ENCODE measurements at places on chromosomes 4 and X.

GRCh38 chr4:57631147-57631546, 521.0 kb upstream of the IGFBP7 start:
- no peak for DNase-seq

- no peak for DNase-seq
Observed at GRCh38 chrX:74536832-74537371, 77.5 kb downstream of the RLIM start.

DNA sequence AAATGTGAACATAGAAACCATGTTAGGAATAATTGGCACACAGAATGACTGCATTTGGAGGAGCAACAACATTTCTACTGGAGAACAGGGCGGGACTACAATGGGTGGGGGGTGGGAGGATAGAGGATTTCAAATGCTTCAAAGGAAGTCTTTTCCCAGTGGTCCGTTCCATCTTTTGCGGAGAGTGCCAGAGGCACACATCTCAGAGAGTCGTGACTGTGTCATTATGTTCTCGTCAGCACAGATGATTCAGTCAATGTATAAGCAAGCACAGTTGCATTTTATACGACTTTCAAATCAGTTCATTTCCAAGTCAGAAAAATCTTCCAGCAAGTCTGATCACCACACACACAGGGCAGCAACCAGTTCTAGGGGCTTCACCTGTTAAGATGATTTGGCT, 22.7 kb upstream of the GPR50 start:
- DNase-seq = no peak

- no peak for DNase-seq
Observed at GRCh38 chr4:82235346-82235745, 138.4 kb downstream of the HNRNPD start.

GRCh38 chr4:159279084-159279483, 176.2 kb downstream of the RAPGEF2 start:
- DNase-seq = no peak

DNA sequence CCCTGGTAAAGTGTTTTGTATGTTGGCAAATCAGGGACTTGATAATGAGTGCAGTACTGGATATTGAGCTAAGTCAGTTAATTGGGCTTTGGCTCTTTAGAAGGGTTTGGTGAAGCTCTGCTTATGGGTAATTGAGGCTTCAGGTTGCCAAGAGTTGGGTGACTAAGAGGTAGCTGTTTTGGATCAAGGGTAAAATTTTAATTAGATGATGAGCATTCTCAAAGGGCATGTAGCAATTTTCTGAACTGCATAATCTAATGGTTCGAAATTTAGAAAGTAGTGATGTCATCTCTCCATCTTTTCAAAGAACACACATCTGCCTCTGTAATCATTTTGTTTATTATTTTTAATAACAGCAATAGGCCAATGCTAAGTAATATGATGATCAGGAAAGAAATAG, 5.5 kb upstream of the TRIM2 start:
- DNase-seq = no peak

GRCh38 chr4:61239250-61239649, 39.1 kb downstream of the ADGRL3 start:
- DNase-seq = no peak

- DNase-seq = no peak
Observed at GRCh38 chr4:119526786-119527550, 101.6 kb downstream of the PDE5A start.

DNA sequence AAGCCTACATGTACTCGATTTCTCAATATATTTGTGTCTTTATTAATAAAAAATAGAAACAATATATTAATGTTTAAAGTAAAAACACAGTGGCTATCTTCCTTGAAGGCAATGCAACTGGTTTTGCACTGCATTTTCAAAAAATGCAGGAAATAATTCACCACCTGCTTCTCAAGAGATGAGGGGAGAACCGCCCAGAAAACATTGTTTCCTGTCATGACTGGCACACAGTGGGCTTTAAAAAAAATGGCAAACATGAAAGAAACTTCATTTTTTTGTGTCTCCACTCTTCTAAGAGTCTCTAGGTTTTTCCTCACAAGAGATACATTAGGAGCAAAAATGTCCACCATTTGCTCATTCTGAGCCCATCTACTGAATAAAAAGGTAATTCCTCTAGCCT, 50.8 kb upstream of the C4orf50 start:
- DNase-seq = no peak

- no peak for DNase-seq
Observed at GRCh38 chr4:14196131-14196530, 568.6 kb upstream of the BOD1L1 start.

- DNase-seq = no peak
Observed at GRCh38 chr4:33998291-33998690, 2246.0 kb downstream of the ARAP2 start.

DNA sequence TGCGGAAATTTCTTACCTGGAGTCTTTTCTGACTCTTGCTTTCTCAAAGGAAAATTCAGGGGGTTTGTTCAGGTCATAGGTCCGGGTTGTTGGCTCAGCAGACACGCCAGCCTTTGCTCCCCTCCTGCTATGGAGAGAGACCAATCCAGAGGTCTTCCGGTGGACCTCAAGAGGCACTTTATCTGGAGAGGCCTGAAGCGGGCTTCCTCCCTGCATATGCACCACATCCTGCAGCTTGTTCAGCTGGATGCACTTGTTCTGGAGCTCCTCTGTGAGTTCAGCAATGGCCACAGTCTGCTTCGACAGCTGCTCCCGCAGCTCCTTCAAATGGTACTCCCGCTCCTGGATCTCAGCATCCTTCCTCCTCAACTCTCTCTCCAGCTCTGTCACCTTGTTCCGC, 10.5 kb downstream of the PRKG2 start:
- no peak for DNase-seq

DNA sequence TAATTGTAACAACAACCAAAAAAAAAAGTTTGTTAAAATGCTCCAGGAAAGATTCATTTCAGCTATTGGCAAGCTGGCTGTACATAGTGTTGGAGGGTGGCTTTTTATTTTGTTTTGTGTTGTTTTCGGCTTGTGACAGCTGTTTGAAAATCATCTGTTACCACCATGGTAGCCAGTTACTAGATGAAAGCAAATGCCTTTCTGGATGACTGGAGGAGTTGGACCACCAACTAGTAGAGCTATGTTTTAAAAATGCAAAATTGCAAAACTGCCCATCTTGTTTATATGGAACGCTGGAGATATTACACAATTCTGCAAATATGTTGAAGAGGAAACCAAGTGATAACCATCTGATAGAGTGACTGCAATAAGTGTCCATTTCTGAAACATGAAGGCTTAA, 53.2 kb upstream of the TNIP3 start:
- DNase-seq = no peak

DNA sequence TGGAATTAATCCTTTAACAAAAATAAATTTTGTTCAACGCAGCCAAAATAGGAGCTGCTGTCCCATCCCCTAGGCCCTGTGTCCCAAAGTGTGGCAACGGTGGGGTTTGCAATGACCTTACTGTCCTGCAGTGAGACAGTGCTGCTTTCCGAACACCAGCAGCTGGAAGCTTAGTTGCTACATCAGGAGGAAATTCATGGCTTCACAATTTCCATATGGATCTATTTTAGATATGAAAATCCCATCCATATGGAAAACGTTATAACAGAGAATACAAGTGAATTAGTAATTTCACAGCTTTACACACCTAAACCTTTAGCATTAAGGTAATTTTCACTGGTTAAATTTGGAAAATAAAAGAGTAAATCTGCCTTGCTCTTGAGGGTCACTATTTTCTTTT, 396.3 kb upstream of the TENM3 start:
- DNase-seq = no peak

DNA sequence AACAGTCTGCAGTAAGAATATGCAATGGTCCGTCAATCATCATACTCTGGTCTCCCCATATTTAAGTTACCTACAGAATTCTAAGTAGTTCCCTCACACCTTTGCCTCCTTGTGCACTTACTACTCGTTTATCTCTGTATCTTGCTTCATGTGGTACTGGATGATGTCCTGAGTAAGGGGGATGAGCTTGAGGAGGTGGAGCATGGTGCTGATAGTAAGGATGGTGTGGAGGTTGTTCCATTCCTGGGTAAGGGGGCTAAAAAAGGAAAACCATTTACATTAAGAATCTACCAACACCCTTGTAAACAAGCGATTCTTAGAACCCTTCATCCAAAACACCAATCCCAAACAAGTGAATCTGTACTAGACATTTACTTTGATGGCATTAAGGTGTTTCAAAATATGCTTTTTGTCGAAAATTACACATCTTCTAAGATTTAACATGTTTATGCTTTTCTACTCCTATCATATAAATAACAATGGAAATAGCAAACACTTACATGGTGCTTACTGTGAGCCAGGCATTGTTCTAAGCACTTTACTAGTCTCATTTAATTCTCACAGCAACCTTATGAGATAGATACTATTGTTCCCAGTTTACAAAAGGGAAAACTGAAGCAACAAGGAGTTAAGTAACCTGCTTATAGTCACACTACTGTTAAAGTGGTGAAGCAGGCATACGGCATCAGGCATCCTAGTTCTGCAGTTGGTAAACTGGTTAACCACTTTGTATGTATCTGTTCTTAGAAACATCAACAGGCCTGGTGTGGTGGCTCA, 33.5 kb downstream of the YTHDC1 start:
- no peak for DNase-seq

- DNase-seq = no peak
Observed at GRCh38 chr4:134201216-134202161, at the start of gene PABPC4L. PABPC4L (minus strand) TSS chr4:134201789; CDS start chr4:134201019, 770 bp downstream.

DNA sequence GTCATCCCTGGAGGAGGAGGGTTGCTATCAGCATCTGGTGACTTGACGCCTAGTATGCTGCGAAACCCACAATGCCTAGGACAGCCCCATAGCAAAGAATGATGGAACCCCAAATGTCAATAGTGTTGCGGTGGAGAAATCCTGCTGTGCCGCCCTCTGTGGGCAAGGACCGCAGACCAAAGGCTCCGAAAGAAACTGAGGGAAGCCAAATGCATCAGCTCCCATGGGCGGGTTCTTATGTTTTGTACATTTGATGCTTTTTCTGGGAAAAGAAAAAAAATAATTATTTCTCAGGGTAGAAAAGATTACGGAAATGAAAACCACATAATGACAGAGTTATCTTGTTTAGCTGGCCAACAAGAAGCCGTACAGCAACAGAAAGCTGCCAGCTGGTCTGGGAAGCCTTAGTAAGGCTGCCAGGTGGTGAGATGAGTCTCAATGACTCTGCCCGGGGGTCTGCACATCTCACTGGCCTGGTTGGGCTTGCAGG, 95.0 kb upstream of the TBL1X start:
- peak; percentile 12 for DNase-seq

DNA sequence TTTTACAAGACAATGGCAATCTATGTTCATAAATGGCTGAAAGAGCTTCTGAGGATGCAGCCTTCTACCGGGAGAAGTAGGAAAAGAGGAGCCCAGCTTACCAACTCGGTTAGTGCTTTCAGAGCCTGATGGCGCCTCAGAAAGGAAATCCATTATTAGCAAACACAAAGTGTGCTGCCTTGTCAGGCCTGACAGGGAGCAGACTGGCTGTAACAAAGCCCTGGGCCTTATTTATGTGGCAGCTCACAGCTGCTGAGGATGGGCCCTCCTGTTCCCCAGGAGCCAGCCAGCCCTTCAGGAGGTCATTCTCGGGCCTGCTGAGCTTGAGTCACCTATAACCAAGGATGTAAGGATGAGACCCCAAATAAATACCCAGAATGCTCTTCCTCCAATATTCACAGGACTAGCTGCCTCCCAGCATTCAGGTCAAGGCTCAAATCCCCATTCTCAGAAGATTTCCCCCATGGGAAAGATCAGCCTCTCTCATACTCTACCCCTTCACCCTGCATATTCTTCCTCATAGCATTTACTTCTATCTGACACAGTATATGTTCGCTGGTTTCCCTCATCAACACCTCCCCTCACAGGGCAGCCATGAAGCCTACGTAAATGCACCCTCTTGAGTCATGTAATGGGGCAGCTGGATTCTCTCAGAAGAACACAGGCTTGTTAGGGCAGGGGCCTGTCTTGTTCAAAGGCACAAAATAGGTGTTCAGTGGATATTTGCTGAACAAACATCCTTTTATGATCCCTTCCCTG, 227.0 kb upstream of the RASGEF1B start:
- no peak for DNase-seq

DNA sequence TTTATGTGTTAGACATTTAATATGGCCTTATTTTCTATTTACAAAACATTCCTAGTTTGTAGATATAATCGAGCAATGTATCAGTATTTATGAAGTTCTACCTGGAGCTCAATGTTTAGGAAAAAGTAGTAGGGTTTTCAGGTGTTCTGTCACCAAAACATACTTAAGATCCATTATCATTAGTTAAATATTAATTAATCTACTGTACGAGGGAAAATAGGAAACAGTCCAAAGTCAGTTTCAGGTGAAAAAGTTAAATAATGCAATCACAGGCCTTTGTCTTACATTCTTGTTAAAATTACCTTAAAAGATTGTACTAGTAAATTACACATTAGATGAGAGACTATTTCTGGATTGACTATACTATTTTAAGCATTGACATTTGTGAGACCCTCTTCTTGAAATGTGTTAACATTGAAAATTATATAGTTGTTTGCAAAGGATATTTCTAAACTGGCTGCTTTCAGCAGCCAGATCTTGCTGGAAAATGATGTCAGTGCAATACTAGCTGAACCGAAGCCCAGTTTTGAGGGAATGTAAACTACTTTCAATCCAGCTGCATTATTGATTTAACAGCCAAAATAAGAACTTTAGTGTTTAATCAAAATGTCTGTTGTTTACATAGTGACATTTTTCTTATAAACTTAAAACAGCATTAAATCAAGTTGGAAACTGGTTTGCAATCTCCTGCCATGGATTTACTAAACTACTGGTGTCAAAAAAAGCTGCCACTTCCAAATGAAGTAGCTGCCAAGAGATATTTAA, 19.3 kb downstream of the GUCY1B1 start:
- no peak for DNase-seq

GRCh38 chrX:63656871-63657580, 128.0 kb downstream of the ARHGEF9 start:
- DNase-seq = no peak

DNA sequence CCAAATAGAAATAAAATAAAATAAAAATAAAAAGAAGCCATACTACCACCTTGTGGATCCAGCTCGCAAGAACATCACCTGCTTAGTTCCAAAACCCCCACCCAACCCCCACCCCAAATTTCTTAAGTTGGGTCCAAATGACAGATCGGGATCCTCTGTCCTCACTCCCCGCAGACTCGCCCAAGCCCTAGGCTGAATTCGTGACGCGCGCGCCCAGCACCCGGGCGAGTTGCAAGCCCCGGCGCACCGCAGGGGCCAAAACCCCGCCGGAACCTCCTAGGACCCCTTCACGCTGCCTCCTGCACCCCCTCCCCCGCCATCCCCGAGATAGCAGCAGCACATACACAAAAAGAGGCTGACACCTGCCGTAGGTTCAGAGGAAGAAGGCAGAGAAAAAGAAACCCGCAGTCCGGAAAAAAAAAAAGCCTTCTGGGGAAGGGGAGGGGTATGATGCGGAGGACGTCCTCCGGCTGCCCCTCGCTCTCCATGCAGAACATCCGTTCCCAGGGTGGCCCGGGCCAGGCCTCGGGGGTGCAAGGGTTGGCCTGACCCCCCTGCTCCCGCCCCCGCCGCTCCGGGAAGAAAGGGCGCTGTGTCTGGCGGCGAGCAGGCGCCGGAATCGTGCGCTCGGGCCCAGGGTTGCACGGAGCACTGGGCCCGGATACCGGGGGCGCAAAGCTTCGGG, 2.6 kb downstream of the NLGN4X start:
- no peak for DNase-seq

GRCh38 chrX:24080704-24081103, 25.9 kb downstream of the EIF2S3 start:
- DNase-seq = no peak

GRCh38 chrX:104284507-104284906, 29.8 kb upstream of the ESX1 start:
- no peak for DNase-seq

GRCh38 chr4:30460818-30461217, 259.4 kb upstream of the PCDH7 start:
- no peak for DNase-seq

GRCh38 chr4:183855323-183856190, 49.5 kb upstream of the STOX2 start:
- no peak for DNase-seq
